ENCODE measurements at places on chromosomes 5 and 9. TPM values are rescaled to one million over a fixed set of nuclear protein-coding genes. Genes with fewer than 3 reads are reported as not detected.

GRCh38 chr5:107969847-107970246, 299.1 kb upstream of the EFNA5 start:
- H3K27me3 ChIP-seq = no peaks in the 10 kb centered on the region
- no peak overlapping the region for H3K27ac ChIP-seq
- H3K36me3 ChIP-seq = no peaks in the 10 kb centered on the region
- no peak overlapping the region for H3K4me3 ChIP-seq
- DNase-seq = no peak
- H3K4me1 ChIP-seq = no peaks in the 10 kb centered on the region

GRCh38 chr9:130845254-130845653, 10.2 kb downstream of the ABL1 start:
- no peaks in the 10 kb centered on the region for H3K27me3 ChIP-seq
- peaks cover 9% of the 10 kb centered on the region for H3K4me1 ChIP-seq
- H3K36me3 ChIP-seq = no peaks in the 10 kb centered on the region
- no peak overlapping the region for H3K4me3 ChIP-seq
- DNase-seq = no peak

- peak within 1 kb of the TSS; percentile 61 for H3K4me3 ChIP-seq
- H3K36me3 ChIP-seq = no peaks in the 10 kb centered on the region
- H3K4me1 ChIP-seq = peaks cover 29% of the 10 kb centered on the region
- peaks cover 82% of the 10 kb centered on the region for H3K27me3 ChIP-seq
- peak within 1 kb of the TSS; percentile 40 for H3K27ac ChIP-seq
Observed at GRCh38 chr5:107670932-107671741, at the start of gene EFNA5. Gene EFNA5 (minus strand): TSS chr5:107670937.

- H3K27me3 ChIP-seq = no peaks in the 10 kb centered on the region
- H3K36me3 ChIP-seq = peaks cover 36% of the 10 kb centered on the region
- peak overlapping the region; percentile 67 for H3K27ac ChIP-seq
- peak overlapping the region; percentile 7 for H3K4me3 ChIP-seq
Observed at GRCh38 chr5:112878760-112879159, 17.7 kb downstream of the SRP19 start.

GRCh38 chr5:149745943-149746324, 15.8 kb downstream of the PPARGC1B start:
- no peaks in the 10 kb centered on the region for H3K27me3 ChIP-seq
- H3K27ac ChIP-seq = no peak overlapping the region
- no peaks in the 10 kb centered on the region for H3K36me3 ChIP-seq
- DNase-seq = no peak

- no peaks in the 10 kb centered on the region for H3K36me3 ChIP-seq
- H3K4me1 ChIP-seq = no peaks in the 10 kb centered on the region
- no peak overlapping the region for H3K4me3 ChIP-seq
- H3K27ac ChIP-seq = no peak overlapping the region
- no peak for DNase-seq
- H3K27me3 ChIP-seq = peaks cover 20% of the 10 kb centered on the region
Observed at GRCh38 chr5:148458036-148458888, 74.5 kb downstream of the FBXO38 start.

DNA sequence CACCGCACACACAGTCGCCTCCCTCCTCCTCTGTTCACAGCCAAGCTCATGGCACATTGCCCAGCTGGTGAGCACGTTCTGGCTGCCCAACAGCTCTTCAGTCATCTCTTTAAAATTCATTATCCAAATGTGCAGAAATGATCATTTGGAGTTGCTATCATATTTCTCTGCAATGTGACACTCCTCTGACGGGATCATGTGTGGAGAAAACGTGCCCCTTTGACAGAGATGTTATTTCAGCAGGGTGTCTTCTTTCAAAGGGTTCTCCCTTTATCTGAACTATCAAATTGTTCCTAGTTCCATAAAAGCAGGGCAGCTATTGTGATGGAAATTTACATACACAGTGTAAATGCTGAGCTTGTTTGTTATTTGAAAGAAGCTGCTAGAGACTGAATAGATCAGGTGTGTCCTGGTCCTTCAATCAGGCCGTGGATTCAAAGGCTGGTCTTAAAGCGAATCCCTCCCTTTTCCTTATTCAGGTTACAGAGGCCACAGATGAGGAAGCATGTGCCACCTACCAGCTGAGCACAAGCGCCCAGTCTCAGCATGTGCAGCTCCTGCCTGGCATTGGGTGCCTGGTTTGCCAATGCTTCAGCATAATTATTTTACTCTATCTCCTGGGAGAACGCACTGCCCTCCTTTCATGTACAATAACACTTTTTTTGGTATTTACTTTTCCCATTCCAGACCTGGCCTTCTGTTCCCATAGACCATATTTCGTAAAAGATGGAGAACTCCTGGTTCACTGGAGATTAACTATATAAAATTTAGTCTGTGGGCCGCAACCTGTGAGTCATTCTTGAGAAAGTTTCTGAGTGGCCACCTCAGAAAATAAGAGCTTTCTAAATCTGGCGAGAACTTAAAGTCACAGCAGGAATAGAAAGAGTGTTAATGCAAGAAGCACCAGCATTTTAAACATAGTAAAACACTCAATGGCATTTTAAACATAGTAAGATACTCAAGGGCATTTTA, 433.7 kb downstream of the ENC1 start:
- peaks cover 2% of the 10 kb centered on the region for H3K4me1 ChIP-seq
- H3K27ac ChIP-seq = no peak overlapping the region
- DNase-seq = no peak

GRCh38 chr5:8239198-8239597, 370.2 kb downstream of the MTRR start:
- H3K4me3 ChIP-seq = no peak overlapping the region
- no peaks in the 10 kb centered on the region for H3K27me3 ChIP-seq
- H3K27ac ChIP-seq = no peak overlapping the region
- H3K36me3 ChIP-seq = no peaks in the 10 kb centered on the region
- H3K4me1 ChIP-seq = no peaks in the 10 kb centered on the region

GRCh38 chr9:89955144-89955543, 350.3 kb downstream of the GADD45G start:
- no peak overlapping the region for H3K27ac ChIP-seq
- H3K4me3 ChIP-seq = no peak overlapping the region
- H3K36me3 ChIP-seq = peaks cover 7% of the 10 kb centered on the region
- H3K4me1 ChIP-seq = peaks cover 22% of the 10 kb centered on the region
- DNase-seq = no peak
- no peaks in the 10 kb centered on the region for H3K27me3 ChIP-seq

DNA sequence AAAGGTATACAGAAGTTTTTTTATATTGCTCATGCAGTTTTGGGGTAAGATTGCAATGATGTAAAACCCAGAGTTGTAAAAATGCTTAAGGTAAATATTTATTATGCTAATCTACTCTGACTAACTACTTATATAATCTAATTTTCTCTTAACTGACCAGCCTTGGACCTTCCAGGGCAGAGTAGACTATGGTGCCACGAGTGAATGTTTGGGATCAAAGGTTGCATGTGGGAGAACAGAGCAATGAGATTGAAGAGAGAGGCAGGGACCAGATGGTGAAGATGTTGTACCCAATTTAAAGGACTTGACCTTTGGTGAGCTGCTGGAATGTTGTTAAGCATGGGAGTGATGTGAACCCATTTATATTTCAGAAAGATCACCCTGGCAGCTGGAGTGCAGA, 34.8 kb upstream of the PANK3 start:
- H3K4me1 ChIP-seq = peaks cover 4% of the 10 kb centered on the region
- H3K36me3 ChIP-seq = no peaks in the 10 kb centered on the region
- no peak overlapping the region for H3K27ac ChIP-seq
- H3K4me3 ChIP-seq = no peak overlapping the region
- H3K27me3 ChIP-seq = no peaks in the 10 kb centered on the region

- no peak for DNase-seq
- H3K4me1 ChIP-seq = no peaks in the 10 kb centered on the region
- no peak overlapping the region for H3K4me3 ChIP-seq
- H3K27ac ChIP-seq = no peak overlapping the region
- no peaks in the 10 kb centered on the region for H3K27me3 ChIP-seq
Observed at GRCh38 chr5:2900360-2900759, 148.9 kb upstream of the IRX2 start.

- H3K4me1 ChIP-seq = no peaks in the 10 kb centered on the region
- no peaks in the 10 kb centered on the region for H3K27me3 ChIP-seq
- no peak for DNase-seq
- H3K36me3 ChIP-seq = no peaks in the 10 kb centered on the region
Observed at GRCh38 chr9:117494401-117495090, 79.7 kb upstream of the ASTN2 start.

GRCh38 chr9:73121375-73121935, 30.2 kb upstream of the ANXA1 start:
- no peak overlapping the region for H3K27ac ChIP-seq
- H3K27me3 ChIP-seq = no peaks in the 10 kb centered on the region
- peaks cover 3% of the 10 kb centered on the region for H3K36me3 ChIP-seq
- H3K4me3 ChIP-seq = no peak overlapping the region
- peaks cover 16% of the 10 kb centered on the region for H3K4me1 ChIP-seq

GRCh38 chr9:89661391-89661949, 56.7 kb downstream of the GADD45G start:
- H3K4me1 ChIP-seq = peaks cover 36% of the 10 kb centered on the region
- H3K4me3 ChIP-seq = no peak overlapping the region
- peaks cover 50% of the 10 kb centered on the region for H3K27me3 ChIP-seq

GRCh38 chr5:118185018-118185417, 803.3 kb downstream of the DTWD2 start:
- DNase-seq = no peak
- H3K27me3 ChIP-seq = no peaks in the 10 kb centered on the region
- no peaks in the 10 kb centered on the region for H3K36me3 ChIP-seq
- H3K4me1 ChIP-seq = no peaks in the 10 kb centered on the region
- no peak overlapping the region for H3K27ac ChIP-seq

GRCh38 chr5:164650427-164650826, 1145.0 kb downstream of the MAT2B start:
- H3K27ac ChIP-seq = no peak overlapping the region
- DNase-seq = no peak
- no peaks in the 10 kb centered on the region for H3K4me1 ChIP-seq
- H3K36me3 ChIP-seq = no peaks in the 10 kb centered on the region
- no peak overlapping the region for H3K4me3 ChIP-seq
- no peaks in the 10 kb centered on the region for H3K27me3 ChIP-seq

GRCh38 chr9:125631391-125632085, 75.5 kb downstream of the MAPKAP1 start:
- H3K4me1 ChIP-seq = peaks cover 57% of the 10 kb centered on the region
- peak overlapping the region; percentile 1 for H3K27ac ChIP-seq
- H3K4me3 ChIP-seq = no peak overlapping the region
- H3K27me3 ChIP-seq = no peaks in the 10 kb centered on the region

GRCh38 chr5:9263656-9264055, 282.2 kb downstream of the SEMA5A start:
- no peaks in the 10 kb centered on the region for H3K27me3 ChIP-seq
- no peak overlapping the region for H3K27ac ChIP-seq
- H3K4me1 ChIP-seq = no peaks in the 10 kb centered on the region
- no peak overlapping the region for H3K4me3 ChIP-seq
- H3K36me3 ChIP-seq = no peaks in the 10 kb centered on the region
- DNase-seq = no peak

GRCh38 chr5:170312666-170313065, 15.1 kb upstream of the LCP2 start:
- H3K27me3 ChIP-seq = no peaks in the 10 kb centered on the region
- H3K4me1 ChIP-seq = peaks cover 31% of the 10 kb centered on the region
- no peaks in the 10 kb centered on the region for H3K36me3 ChIP-seq
- DNase-seq = peak; percentile 70

DNA sequence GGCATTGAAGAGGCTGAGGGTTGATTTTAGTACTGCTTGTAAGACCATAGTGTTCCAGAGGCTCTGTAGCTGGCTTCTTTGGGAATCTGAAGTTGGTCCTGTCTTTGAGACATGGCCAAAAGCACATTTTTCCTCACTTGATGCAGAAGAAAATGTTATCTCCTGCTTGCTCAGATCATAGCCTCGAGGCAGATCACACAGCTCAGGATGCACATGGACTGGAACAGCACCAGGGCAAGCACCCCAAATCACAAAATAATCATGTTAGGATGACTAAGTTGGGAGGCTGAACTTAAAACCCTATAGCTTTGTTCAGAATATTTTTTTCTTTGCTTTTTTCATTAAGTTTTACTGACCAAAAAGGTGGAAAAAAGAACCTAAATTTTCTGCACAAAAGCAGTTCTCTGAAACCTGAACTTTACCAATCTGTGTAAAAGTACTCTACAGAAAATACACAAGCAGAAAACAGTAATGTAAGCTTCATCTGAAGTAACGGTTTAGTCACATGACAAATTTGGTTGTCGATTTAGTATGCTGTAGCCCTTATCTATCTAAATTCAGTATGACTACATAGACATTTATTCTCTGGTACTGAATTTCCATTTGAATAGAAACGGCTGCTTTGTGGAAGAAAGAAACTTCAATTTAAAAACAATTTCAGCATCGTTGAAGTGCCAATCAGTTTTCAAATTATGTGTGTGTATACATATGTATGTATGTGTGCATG, 3.4 kb downstream of the KLHL9 start:
- no peak for DNase-seq
- peaks cover 31% of the 10 kb centered on the region for H3K36me3 ChIP-seq
- H3K4me1 ChIP-seq = peaks cover 61% of the 10 kb centered on the region
- peak overlapping the region; percentile 24 for H3K27ac ChIP-seq

GRCh38 chr5:138148811-138149210, 9.6 kb upstream of the NME5 start:
- H3K27me3 ChIP-seq = peaks cover under 1% of the 10 kb centered on the region
- H3K4me3 ChIP-seq = no peak overlapping the region
- no peaks in the 10 kb centered on the region for H3K4me1 ChIP-seq
- no peaks in the 10 kb centered on the region for H3K36me3 ChIP-seq

- H3K4me1 ChIP-seq = peaks cover 9% of the 10 kb centered on the region
- peak; percentile 53 for DNase-seq
- H3K4me3 ChIP-seq = no peak overlapping the region
- H3K36me3 ChIP-seq = no peaks in the 10 kb centered on the region
- H3K27ac ChIP-seq = no peak overlapping the region
Observed at GRCh38 chr5:110086658-110087388, 397.1 kb downstream of the MAN2A1 start.

GRCh38 chr9:71036501-71036900, 84.9 kb downstream of the TRPM3 start:
- no peaks in the 10 kb centered on the region for H3K36me3 ChIP-seq
- H3K27me3 ChIP-seq = no peaks in the 10 kb centered on the region
- no peak overlapping the region for H3K27ac ChIP-seq
- H3K4me1 ChIP-seq = no peaks in the 10 kb centered on the region
- DNase-seq = no peak

GRCh38 chr5:109570362-109570874, 119.3 kb upstream of the MAN2A1 start:
- no peak overlapping the region for H3K27ac ChIP-seq
- peaks cover 2% of the 10 kb centered on the region for H3K27me3 ChIP-seq
- DNase-seq = no peak
- no peaks in the 10 kb centered on the region for H3K36me3 ChIP-seq
- H3K4me1 ChIP-seq = no peaks in the 10 kb centered on the region

FOXI1 gene
- total RNA-seq = not detected

OTP gene
- not detected for total RNA-seq

FAM151B gene
- total RNA-seq = not detected

REEP5 gene
- 97.0 TPM for total RNA-seq

RELL2 gene
- 28.0 TPM for total RNA-seq

ALDH1A1 gene
- total RNA-seq = not detected

ARHGEF39 gene
- 14.5 TPM for total RNA-seq

SPINK5 gene
- total RNA-seq = not detected

BTNL8 gene
- total RNA-seq = not detected

TOMM5 gene
- 113 TPM for total RNA-seq

All from activated CD8-positive, alpha-beta memory T cell treated with anti-CD3 and anti-CD28 coated beads, Interleukin-2, amount 10 ng/mL, durations not matched to agents 7 days and 5 days (primary cell).